Naive thymus-derived CD4-positive, alpha-beta T cell (primary cell): ENCODE measurements at places on chromosomes 11 and 22.

DNA sequence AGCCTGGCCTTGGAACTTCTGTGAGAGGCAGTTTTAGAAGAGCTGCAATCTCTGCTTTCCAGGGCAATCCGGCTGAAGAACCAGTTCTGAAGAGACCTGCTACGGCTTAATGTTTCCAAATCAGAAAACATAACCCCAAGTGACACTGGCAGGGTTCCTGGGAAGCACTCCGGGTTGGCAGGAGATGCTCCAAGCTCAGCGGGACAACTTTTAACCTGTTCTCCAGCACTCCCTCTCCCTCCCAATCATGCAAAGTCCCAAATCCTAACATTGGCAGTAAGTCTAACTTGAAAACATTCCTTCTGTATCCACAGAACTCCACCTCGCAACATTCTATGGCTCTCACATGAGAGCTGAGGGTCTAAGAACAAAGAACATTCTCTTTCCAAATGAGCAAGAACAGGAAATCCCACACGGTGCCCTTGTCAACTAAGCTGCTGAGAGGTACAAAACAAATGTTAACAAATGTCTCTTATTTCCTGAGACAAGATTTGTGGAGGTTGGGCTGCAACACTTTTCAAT is 48.5 kb upstream of the MN1 start:
- DNase-seq: no peak

DNA sequence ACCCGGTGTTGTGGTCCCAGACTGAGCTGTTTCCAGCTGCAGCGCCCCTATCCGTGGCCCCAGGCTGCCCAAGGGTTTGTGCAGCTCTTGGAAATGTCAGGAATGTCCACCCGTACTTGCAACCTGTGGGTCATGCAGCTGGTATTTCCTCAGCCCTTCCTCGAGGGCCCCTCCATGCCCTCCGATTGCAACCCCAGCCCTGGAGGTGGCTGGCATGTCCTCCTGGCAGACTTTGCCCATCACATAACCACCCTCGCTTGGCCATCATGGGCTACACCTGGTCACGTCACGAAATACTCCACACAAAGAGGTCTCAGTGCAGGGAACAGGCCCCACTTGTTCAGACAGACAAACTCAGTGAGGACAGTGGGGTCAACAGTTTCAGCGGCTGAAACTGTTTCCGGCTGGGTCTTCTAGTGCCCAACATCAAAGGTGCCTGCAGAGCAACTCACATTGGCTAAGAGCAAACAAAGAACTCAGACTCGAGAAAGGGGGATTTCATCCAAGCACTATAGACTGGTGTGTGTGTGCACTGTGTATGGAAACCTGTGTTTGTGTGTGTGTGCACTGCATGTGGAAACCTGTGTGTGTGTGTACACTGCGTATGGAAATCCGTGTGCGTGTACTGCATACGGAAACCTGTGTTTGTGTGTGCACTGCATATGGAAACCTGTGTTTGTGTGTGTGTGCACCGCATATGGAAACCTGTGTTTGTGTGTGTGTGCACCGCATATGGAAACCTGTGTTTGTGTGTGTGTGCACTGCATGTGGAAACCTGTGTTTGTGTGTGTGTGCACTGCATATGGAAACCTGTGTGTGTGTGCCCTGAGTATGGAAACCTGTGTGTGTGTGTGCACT is 72.8 kb upstream of the CCND1 start:
- no peak for DNase-seq

- no peak for DNase-seq
Observed at GRCh38 chr11:119493712-119494111, 70.7 kb upstream of the THY1 start.

GRCh38 chr22:44452531-44453420 is 45.3 kb downstream of the RTL6 start:
- no peak for DNase-seq

DNA sequence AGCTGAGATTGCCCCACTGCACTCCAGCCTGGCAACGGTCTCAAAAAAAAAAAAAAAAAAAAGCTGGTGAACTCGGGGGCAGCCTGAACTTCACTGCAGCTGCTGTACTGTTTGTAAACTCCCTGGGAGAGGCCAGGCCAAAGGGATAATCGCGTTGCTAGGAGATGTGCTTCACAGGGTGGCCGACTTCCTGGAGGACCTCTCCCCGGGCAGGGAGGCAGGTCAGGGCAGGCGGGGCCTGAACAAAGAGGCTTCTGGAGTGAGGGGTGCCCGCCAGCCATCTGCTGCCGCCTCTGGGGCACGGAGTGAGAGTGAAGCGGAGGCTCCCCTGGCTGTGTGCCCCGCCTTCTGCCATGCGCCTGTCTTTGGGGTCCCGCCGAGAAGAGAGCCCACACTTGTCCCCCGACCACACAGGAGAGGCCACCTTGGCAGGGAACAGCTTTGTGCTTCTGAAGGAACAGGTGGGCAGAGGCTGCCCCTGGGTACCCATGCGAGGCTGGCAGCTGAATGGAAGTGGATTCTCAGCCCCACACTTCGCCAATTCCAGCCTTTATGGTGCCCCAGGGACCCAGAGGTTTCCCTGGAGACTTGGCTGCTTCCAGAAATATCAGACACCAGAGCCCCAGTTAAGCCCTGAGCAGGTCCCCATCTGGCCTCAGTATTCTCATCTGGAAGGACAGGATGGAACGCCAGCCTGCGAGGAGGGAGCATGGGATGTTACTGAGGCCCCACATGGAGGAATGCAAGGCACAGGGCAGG is 29.6 kb downstream of the TMEM184B start:
- DNase-seq: no peak

DNA sequence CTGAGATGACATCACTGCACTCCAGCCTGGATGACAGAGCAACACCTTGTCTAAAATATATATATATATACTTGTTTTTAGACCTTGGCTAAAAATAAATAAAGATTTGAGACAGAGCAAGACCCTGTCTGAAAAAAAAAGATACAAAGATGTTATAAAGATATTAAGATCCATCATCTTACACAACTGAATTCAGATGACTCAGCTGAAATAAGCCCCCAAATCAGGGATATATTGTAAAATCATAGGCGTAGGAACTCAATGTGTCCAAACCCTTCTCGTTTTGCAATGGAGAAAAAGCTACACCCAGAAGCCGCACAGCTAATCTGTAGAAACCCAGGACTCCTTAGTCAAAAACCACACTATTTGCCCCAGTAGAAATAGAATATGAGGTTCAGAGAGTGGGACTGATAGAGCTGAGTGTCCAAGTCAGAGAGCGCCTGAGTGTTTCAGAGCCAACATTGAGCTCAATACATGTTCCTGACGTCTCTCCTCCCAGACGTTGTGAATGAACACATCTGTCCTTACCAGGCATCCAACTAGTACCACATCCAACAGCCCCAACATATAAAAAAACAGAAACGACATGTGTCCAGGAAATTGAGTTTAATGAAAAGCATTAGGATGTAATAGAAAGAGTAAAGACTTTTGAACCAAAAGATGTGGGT is 207.9 kb upstream of the BLID start:
- DNase-seq: no peak

DNA sequence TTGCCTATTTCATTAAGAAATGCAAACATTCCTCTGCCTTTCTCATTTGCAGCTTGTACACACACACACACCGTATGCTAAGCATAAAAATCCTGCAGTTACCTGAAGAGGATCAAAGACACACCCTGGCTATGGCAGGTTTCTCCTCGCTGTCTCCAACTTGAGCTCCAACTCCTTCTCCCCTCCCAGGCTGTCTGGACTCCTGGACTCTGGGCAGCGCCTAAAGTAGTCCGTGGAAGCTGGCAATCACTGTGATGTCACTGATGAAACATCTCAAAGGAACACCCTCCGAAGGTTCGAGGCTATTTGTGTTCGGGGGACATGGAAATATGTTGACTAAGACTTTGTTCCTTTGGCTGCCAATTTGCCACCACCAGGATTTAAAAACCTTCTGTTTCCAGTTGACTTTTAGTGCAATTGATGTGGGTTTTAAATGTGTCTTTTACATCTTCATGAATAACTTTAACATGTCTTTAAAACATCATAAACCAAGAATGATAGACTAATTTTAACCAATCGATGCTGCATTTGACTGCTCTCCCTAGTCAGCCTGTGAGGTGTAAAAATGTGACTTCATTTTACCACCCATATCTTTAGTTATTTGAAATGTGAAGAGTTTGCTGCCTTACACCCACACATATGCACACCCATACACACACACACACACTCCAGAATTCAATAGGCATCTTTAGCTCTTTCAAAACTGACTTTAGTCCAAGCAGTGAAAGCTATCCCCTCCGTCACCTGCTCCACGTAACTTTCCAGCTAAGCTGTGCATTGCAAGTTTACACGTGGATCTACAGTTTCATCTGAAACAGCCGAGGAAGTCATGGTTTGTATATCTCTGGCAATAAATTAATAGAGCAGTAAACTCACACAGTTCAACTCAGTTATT is at the start of gene SLN:
Gene SLN (minus strand): TSS at position 196 of the 895 bp plus-strand sequence.
- DNase-seq: no peak

DNA sequence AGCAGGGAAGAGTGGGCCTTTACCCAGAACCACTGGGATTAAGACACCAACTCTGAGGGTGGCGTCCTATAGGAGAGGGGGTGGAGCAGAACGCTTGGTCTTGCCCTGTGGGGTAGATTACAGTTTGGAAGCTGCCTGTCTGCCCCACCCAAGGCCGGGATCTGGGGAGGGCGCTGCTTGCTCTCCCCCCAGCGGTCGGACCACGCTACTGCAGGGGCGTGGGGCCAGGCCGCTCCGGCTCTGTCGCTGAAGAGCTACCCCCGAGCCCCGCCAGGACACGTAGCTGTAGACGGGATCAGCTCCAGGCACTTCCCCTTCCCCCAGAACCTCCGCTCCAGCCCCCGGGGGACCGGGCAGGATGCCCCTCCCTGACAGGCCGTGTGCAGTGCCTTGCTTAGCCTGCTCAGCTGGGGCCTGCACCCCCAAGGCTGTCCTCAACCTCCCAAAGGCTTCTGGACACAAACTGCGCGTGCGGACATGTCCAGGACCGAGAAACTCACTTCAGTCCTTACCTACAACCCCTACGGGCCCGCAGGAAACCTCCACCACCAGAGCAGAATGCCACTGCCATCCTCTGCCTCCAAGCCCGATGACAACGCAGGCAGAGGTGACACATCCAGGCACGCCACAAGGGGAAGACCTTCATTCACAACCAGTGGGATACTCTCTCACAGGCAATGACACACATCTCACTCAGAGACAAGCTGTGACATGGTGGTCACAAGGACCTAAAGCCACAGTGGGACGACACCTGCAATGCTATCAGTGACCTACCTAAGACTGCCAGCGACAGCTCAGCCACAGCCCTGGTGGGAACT is 3.6 kb downstream of the AHNAK start:
- DNase-seq: peak; percentile 73

- peak; percentile 49 for DNase-seq
Observed at GRCh38 chr22:20128902-20129746, 2.5 kb upstream of the ZDHHC8 start.

GRCh38 chr11:74980634-74981033 is 8.1 kb upstream of the NEU3 start:
- DNase-seq: no peak

- no peak for DNase-seq
Observed at GRCh38 chr11:41286751-41287150, 172.7 kb downstream of the LRRC4C start.

DNA sequence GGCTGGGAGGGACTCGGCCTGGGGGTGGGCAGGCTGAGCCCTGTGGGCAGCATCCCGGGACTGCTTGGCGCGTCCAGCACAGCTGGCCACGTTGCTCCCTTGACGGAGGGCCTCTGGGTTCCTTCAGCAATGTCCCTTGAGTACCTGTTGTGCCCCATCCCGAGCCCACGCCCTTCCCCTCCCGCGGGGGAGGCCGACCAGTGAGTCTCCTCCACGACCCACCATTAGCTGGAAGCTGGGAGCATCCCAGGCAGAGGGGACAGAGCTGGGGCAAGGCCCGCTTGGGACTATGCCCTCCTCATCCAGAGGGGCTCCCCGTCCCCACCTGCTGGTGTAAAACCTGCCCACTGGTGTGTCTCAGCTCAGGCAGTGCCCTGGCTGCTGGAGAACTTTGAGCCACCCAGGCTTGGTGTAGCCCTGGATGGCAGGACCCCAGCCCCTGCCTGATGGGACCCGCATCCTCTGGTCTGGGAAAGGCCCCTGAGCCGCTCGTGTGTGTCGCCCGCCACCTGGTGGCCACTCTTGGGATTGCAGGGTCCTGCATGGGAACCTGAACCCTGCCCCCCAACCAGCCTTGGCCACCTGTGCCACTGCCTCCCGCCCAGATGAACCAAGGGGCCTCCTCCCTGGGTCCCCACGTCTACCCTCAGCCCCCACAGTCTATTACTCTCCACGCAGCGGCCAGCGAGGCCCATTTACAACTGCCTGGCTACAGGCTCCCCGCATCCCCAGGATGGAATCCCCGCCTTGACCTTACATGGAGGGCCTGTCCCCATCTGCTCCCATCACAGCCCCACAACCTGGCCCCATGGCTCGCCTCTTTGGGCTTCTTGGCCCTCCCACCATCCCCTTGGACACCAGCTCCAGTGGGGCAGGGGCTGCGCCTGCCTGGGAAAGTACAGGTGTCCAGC is 16.6 kb upstream of the ARHGAP8 start:
- peak; percentile 66 for DNase-seq

- DNase-seq: no peak
Observed at GRCh38 chr11:61611309-61611708, 30.4 kb upstream of the SYT7 start.

GRCh38 chr22:39236321-39237317 is 8.2 kb downstream of the PDGFB start:
- peak; percentile 49 for DNase-seq
